Placental pericyte (primary cell): ENCODE measurements at places on chromosomes 6 and 20. TPM values are rescaled to one million over a fixed set of nuclear protein-coding genes. Genes with fewer than 3 reads are reported as not detected.

The PTK6 gene
- total RNA-seq: 0.14 and 0.44 TPM in 2 replicates

The VSTM2L gene
- total RNA-seq: 0.22 and 0.57 TPM in 2 replicates

The BNIP5 gene
- total RNA-seq: not detected in 2 replicates

The PRL gene
- not detected in 2 replicates for total RNA-seq

The GINS1 gene
- total RNA-seq: 1.5 and 24.5 TPM in 2 replicates

The MCHR2 gene
- total RNA-seq: not detected in 2 replicates

The DDRGK1 gene
- total RNA-seq: 25.2 and 49.0 TPM in 2 replicates

The C6orf132 gene
- total RNA-seq: 0.88 and 2.3 TPM in 2 replicates

The HSPA12B gene
- total RNA-seq: under 0.01 TPM in 1 of 2 replicates, not detected in the other

The ADTRP gene
- total RNA-seq: 2.4 and 2.8 TPM in 2 replicates

The ELOVL4 gene
- total RNA-seq: 0.66 and 3.3 TPM in 2 replicates

The ENPP3 gene
- total RNA-seq: under 0.01 and 0.29 TPM in 2 replicates

The SLC22A16 gene
- total RNA-seq: not detected in 2 replicates

The FAXC gene
- 0.14 TPM in 1 of 2 replicates, not detected in the other for total RNA-seq

The SLC29A1 gene
- total RNA-seq: 15.8 and 74.6 TPM in 2 replicates

The GINM1 gene
- total RNA-seq: 35.8 and 59.3 TPM in 2 replicates

The RIMS4 gene
- total RNA-seq: not detected in 2 replicates

The ERVFRD-1 gene
- 0.22 TPM in 1 of 2 replicates, not detected in the other for total RNA-seq

The C6orf52 gene
- total RNA-seq: not detected in 2 replicates

The DNMT3B gene
- 2.2 and 5.2 TPM in 2 replicates for total RNA-seq

The EYS gene
- under 0.01 TPM in 2 replicates for total RNA-seq

The LRRC1 gene
- 9.2 and 16.9 TPM in 2 replicates for total RNA-seq

The GLP1R gene
- total RNA-seq: not detected in 2 replicates

The NQO2 gene
- 27.2 and 39.0 TPM in 2 replicates for total RNA-seq

The KIAA0408 gene
- total RNA-seq: 0.22 and 1.1 TPM in 2 replicates

The NKAPL gene
- total RNA-seq: 1.1 and 1.5 TPM in 2 replicates

The CRISP2 gene
- total RNA-seq: not detected in 2 replicates

The BHLHE23 gene
- total RNA-seq: not detected in 2 replicates

The PCSK2 gene
- not detected in 2 replicates for total RNA-seq

The CAPN11 gene
- 0.43 TPM in 1 of 2 replicates, not detected in the other for total RNA-seq

The UNC5CL gene
- not detected in 2 replicates for total RNA-seq

The VARS2 gene
- total RNA-seq: 24.8 and 28.4 TPM in 2 replicates

The RWDD1 gene
- total RNA-seq: 26.9 and 30.6 TPM in 2 replicates

The BPIFA1 gene
- not detected in 2 replicates for total RNA-seq

The ACTL10 gene
- 1.1 and 1.6 TPM in 2 replicates for total RNA-seq

The RIOK1 gene
- 15.1 and 15.5 TPM in 2 replicates for total RNA-seq
